ENCODE measurements at places on chromosomes 1 and 21.

- peak; percentile 73 for DNase-seq
Observed at GRCh38 chr1:187001198-187001889, 172.6 kb downstream of the PLA2G4A start.

DNA sequence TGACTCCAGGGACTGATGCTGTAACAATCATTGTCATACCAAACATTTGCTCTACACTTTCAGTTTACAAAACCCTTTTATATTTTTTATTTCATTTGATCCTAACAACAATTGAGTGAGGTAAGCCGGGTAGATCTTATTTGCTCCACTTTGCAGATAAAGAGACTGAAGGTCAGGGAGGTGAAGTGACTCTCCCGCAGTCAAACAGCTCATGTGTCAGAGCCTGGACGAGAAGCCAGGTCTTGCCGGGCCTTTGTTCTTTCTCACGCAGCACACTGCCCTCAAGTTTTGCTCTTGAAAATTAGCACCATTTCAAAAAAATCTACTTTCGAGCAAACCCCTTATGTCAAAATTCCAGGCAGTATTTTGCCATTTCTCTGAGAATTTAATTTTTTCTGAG, 65.2 kb downstream of the CD247 start:
- peak; percentile 21 for DNase-seq

DNA sequence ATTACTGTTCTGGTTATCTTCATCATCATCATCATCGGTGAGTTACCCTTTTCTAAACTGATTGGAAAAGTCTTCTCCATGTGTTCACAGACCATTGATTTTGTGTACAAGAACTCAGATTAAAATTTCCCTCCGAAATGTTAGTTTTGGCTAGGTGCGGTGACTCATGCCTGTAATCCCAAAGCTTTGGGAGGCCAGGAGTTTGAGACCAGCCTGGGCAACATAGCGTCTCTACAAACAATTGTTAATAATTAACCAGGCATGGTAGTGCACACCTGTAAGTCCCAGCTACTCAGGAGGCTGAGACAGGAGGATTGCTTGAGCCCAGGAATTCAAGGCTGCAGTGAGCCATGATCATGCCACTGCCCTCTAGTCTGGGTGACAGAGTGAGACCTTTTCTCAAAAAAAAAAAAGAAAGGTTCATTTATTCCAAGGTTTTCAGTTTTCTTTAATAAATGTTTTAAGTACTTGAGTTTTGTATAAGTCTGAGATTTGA, 5.9 kb upstream of the PER3 start:
- DNase-seq: no peak

GRCh38 chr1:61692155-61692800, 32.7 kb downstream of the TM2D1 start:
- DNase-seq: peak; percentile 19

DNA sequence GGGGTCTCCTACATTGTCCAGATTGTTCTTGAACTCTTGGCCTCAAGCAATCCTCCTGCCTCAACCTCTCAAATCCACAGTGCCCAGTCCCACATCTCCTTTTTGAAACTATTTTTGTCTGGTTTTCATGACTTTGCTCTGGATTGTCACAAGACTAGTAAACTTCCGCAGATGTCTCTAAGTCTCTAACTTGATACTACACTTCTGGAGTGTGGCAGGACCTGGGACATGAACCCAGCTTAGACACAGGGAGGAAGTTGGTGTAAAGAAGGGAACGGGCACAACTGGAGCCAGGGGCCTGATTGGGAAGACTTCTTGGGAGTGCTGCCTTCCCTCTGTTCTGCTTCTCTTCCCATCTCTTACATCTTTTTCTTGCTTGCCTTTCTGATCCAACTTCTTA, 16.2 kb upstream of the DISC1 start:
- no peak for DNase-seq

DNA sequence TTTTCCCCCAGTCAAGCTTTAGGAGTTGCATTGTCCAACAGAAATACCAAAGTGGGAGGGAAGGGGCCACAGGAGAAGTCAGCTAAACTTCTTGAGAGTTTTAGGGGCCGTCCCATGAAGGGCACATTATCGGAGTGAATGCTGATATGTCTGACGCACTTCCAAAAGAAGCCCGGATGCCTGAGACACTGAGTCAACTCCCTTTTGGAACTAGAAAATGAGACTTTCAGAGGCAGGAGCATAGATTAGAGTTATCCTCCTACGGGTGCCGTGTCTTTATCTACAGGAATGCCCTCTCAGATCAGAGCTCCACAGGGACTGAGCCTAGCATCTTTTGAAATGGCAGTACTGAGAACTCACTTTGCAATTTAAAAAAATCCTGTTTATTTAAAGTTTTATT, 13.1 kb downstream of the ACTN2 start:
- peak; percentile 53 for DNase-seq

DNA sequence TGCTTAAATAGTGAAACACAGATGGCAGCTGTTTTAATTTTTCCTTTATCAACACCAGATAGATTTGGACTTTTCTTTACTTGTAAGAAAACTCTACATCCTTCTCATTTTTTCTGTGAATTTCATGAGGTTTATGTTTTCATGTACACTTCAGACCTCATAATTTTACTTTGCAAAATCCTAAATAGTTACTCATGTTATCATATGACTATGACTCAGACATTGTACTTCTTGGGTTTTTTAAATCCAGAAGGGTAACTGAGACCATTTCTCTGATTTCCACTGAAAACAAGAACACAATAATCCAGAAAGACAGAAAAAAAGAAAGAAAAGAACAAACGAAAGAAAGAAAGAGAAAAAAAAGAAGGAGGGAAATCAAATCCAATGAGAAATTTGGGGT, 1021.6 kb downstream of the NCAM2 start:
- no peak for DNase-seq

DNA sequence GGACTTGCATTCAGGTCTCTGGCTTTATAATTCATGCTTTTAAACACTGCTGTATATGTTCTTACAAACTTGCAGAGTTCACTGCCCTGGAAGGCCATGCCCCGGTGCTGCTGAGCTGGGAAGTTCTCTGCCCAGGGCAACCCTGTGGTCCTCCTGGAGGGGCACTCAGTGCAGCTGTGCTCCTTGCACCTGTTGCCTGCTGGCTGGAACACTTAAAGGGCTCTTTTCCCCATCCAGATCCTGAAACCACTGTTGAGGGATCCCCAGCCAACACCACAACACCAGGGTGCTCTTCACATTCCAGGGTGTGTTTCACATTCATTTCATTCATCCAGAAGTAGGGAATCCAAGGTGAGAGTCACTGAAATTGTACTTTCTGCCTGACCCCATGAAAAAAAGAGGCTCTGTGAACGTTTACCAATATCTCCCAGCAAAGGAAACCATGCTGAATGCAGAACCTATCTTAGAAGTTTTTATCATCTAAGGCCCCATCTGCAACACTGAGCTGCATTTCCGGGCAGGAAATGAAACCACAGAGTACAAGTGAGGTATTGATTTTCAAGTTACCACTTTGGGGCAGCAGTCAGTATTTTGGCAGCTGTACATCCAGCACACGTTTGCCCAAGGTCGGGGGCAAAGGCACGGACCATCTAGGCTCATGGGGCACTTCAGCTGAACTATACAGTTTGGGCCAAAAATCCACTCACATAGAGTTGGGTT, 16.4 kb upstream of the KIAA0040 start:
- DNase-seq: no peak

Data from astrocyte of the hippocampus (primary cell).